ENCODE measurements at places on chromosomes 16 and 17. TPM values are rescaled to one million over a fixed set of nuclear protein-coding genes. Genes with fewer than 3 reads are reported as not detected.
A peak's percentile ranks its signal among the peaks of the same experiment; 100 is the strongest.

Gene ADGRG1
- 17.7 TPM for total RNA-seq

Gene FBXO39
- not detected for total RNA-seq

Gene MYL4
- total RNA-seq = 0.52 TPM

DNA sequence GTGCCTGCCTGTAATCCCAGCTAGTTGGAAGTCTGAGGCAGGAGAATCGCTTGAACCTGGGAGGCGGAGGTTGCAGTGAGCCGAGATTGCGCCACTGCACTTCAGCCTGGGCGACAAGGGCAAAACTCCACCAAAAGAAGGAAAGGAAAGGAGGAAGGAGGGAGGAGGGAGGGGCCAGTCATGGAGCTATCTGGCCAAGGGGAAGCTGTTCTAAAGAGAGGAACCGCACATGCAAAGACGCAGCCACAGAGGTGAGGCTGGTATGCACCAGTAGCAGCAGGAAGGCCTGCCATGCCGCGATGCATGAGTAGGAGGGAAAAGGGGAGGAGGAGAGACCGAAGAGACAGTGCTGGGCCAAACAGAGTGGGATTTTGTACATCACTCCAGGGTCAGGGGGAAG lies 35.9 kb downstream of the HSBP1 start:
- no peaks in the 10 kb centered on the region for H3K27me3 ChIP-seq
- no peak overlapping the region for H3K27ac ChIP-seq
- H3K36me3 ChIP-seq = no peaks in the 10 kb centered on the region
- H3K4me3 ChIP-seq = no peak overlapping the region
- H3K4me1 ChIP-seq = no peaks in the 10 kb centered on the region

GRCh38 chr16:3158026-3158509 lies 23.2 kb downstream of the ZNF213 start:
- H3K27me3 ChIP-seq = no peaks in the 10 kb centered on the region
- H3K27ac ChIP-seq = peak overlapping the region; percentile 87
- DNase-seq = no peak
- peak overlapping the region; percentile 96 for H3K4me3 ChIP-seq
- no peaks in the 10 kb centered on the region for H3K36me3 ChIP-seq

DNA sequence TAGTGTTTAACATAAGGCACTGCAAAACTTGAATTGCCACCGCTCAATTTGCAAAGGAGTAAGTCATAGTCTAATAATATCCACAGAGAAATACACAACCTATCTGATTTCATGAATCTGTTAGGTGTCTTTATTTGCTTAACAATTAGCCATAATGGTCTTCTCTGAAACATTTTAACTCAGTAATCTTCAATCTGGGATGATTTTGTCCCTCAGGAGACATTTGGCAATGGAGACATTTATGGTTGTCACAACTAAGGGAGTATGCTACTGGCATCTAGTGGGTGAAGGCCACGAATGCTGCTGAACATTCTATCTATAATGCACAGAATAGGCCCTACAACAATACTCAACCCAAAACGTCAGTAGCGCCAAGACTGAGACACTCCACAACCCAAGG lies 4.3 kb downstream of the UBE2G1 start:
- H3K27me3 ChIP-seq = no peaks in the 10 kb centered on the region
- H3K4me1 ChIP-seq = peaks cover 38% of the 10 kb centered on the region
- no peak overlapping the region for H3K4me3 ChIP-seq
- peak overlapping the region; percentile 99 for H3K27ac ChIP-seq
- peaks cover 3% of the 10 kb centered on the region for H3K36me3 ChIP-seq

DNA sequence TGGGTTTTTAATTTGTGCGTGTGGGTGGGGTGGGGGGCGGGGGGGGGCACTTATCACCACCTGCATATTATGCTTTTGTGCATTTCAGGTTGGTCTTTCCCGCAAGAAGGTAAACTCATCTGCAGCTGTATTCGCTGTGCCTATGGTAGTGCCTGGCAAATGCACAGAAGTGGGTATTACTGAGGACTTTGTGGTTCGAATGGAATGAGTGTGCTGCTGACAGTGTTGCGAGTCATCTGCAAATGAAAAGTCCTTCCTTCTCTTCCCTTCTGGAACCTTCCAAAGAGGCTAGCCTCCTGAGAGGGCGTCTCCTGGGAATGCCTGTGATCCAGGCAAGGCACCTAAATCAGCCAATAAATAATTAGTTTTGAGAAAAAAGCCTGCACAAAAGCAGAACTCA lies 532.9 kb downstream of the MAF start:
- no peaks in the 10 kb centered on the region for H3K36me3 ChIP-seq
- H3K4me1 ChIP-seq = peaks cover 52% of the 10 kb centered on the region
- no peak overlapping the region for H3K27ac ChIP-seq
- DNase-seq = no peak

DNA sequence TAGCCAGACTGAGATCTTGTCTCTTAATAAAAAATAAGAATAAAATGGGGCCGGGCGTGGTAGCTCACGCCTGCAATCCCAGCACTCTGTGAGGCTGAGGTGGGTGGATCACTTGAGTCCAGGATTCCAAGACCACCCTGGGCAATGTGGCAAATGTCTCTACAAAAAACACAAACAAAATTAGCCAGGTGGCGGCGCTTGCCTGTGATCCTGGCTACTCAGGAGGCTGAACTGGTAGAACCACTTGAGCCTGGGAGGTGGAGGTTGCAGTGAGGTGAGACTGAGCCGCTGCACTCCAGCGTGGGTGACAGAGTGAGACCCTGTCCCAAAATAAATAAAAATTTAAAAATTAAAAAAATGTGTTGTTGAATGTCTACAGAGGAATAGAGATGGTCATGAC lies 2.9 kb upstream of the DEF8 start:
- H3K27me3 ChIP-seq = no peaks in the 10 kb centered on the region
- no peak overlapping the region for H3K4me3 ChIP-seq
- H3K27ac ChIP-seq = no peak overlapping the region
- H3K36me3 ChIP-seq = no peaks in the 10 kb centered on the region
- DNase-seq = no peak

DNA sequence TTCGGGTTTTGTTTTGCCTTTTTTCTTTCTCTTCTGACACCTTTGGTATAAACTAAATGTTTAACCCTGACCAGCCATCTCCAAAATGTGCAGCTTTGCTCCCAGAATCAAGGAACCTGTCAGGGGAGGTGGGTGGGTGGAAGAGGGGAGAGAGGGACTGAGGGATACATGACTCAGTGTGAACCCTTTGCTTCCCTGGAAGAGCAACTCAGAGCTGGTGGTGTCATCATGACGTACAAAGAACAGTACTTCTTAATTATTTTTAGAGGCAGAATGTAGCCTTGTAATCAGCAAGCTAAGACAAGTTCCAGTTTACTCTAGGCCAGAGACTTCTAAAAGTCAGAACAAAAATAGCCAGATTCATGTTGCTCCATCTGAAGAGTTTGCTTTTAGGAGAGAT lies 119.6 kb upstream of the HAS3 start:
- no peaks in the 10 kb centered on the region for H3K36me3 ChIP-seq
- no peaks in the 10 kb centered on the region for H3K4me1 ChIP-seq
- peak; percentile 12 for DNase-seq
- no peak overlapping the region for H3K4me3 ChIP-seq

DNA sequence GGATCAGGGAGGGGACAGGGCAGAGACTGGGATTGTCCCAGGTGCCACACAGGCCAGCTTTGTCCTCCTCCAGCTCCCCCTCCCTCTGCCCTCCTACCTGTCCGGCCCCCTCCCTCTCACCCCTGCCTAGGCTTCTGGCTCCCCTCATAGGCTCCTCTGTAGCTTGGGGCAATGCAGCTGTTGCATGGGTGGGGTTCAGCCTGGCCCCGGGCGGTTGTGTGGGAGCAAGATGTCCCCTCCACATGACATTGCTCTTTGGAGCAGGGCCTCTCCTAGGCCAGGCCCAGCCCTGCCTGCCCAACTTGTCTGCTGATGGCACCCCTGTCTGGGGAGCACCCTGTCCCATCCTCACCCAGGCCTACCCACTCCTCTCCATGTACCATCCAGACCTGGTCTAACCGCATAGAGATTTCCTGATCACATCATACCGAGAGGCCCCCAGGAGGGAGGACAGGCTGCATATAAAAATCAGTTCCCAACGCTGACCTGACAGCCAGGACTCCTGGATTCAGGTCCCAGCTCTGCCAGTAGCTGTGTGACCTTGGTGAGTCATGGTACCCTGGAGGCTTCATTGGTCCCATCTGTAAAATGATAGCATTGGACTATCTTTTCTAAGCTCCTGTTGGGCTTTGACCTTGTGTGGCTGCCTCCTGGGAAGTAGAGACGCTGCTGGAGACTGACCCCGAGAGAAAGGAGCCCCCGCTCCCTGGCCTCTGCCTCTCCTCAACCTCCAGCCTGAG lies 48.8 kb upstream of the DLX4 start:
- H3K4me1 ChIP-seq = no peaks in the 10 kb centered on the region
- DNase-seq = no peak
- no peak overlapping the region for H3K4me3 ChIP-seq
- no peak overlapping the region for H3K27ac ChIP-seq
- peaks cover 39% of the 10 kb centered on the region for H3K27me3 ChIP-seq
- H3K36me3 ChIP-seq = no peaks in the 10 kb centered on the region

DNA sequence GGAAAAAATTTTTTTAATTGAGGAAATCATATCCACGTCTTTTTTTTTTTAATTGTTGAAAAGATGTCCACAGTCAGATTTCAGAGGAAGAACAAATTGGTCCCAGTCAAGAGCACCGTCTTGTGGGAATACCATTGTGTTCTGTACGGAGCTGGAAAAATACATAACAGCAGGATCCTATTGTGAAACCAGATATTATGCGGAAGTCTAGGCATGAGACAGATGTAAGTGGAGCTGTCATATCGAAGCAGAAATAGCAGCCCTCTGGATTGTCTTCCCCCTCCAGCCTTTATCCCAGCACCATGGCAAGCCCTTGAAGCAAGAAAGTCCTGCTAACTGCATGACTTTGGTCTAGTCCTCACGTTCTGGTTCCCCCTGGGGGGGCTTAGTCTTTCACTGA lies 391.6 kb upstream of the ASIC2 start:
- H3K27ac ChIP-seq = no peak overlapping the region
- no peak overlapping the region for H3K4me3 ChIP-seq
- H3K27me3 ChIP-seq = peaks cover 6% of the 10 kb centered on the region

DNA sequence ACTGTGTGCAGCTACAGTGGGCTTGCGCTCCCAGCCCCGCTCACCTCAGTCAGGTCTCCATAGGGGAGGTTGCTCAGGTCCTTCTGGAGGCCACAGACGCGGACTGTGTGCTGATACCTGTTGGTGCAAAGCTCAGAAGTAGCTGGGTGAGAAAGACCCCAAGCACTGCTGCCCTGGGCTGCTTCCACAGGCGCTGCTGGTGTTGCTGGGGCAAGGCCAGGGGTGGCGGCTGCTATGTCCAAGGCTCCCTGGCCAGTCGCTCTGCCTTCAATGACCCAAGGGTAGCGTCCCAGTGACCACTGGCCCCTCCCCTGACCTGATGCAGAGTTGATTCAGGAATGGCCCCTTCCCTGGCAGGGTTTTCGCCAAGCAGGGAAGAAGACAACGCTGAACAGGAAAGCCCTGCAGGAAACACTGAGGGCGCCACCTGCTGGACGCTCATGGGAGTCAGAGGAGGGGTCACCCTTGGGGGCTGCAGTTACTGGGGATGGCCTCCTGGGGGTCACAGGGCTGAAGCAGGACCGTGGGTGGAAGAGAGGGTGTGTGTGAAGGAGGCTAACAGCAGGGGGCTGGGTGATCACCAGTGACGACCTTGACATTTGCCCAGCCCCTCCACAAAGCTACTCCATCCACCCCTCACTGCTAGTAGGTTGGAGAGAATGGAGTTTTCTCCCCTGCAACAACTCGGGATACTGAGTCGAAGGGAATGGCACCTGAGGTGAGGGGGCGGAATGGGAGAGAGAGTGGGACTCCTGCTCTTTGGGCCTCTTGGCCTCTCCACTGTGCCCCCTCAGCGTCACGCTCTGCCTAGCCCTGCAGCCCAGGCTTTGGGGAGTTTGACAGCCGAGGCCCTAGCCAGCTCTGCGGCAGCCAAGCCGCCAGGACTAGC lies 38.3 kb downstream of the ABCC12 start:
- H3K4me3 ChIP-seq = no peak overlapping the region
- no peaks in the 10 kb centered on the region for H3K27me3 ChIP-seq
- DNase-seq = no peak
- no peaks in the 10 kb centered on the region for H3K4me1 ChIP-seq
- no peaks in the 10 kb centered on the region for H3K36me3 ChIP-seq

GRCh38 chr17:69246726-69247375 lies 18.2 kb upstream of the ABCA10 start:
- no peaks in the 10 kb centered on the region for H3K27me3 ChIP-seq
- no peak for DNase-seq
- no peak overlapping the region for H3K27ac ChIP-seq
- H3K36me3 ChIP-seq = no peaks in the 10 kb centered on the region

- DNase-seq = no peak
- H3K4me3 ChIP-seq = no peak overlapping the region
- no peaks in the 10 kb centered on the region for H3K36me3 ChIP-seq
- no peaks in the 10 kb centered on the region for H3K4me1 ChIP-seq
- H3K27me3 ChIP-seq = no peaks in the 10 kb centered on the region
Measured at GRCh38 chr17:6700948-6701307, 12.2 kb downstream of the SLC13A5 start.

DNA sequence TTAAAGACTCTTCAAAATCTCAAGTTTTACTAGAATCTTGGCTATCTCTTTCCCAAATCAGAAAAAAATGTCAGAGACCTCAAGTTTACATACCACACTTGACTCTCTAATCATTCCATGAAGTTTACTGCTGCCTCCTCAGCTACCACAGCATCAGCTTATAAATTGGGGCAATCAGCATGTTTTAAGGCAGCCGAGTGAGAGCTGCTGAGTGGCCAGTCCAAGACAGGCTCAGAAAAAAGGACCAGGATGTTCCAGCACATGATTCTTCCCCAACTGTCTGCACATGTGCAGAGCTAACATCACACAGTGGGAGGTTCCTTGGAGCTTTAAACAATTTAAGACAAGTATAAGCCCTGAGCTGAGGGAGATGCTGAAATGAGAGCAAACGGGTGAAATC lies 140.6 kb upstream of the NUDT7 start:
- DNase-seq = no peak
- no peaks in the 10 kb centered on the region for H3K36me3 ChIP-seq
- no peaks in the 10 kb centered on the region for H3K27me3 ChIP-seq
- H3K27ac ChIP-seq = no peak overlapping the region
- H3K4me1 ChIP-seq = no peaks in the 10 kb centered on the region

DNA sequence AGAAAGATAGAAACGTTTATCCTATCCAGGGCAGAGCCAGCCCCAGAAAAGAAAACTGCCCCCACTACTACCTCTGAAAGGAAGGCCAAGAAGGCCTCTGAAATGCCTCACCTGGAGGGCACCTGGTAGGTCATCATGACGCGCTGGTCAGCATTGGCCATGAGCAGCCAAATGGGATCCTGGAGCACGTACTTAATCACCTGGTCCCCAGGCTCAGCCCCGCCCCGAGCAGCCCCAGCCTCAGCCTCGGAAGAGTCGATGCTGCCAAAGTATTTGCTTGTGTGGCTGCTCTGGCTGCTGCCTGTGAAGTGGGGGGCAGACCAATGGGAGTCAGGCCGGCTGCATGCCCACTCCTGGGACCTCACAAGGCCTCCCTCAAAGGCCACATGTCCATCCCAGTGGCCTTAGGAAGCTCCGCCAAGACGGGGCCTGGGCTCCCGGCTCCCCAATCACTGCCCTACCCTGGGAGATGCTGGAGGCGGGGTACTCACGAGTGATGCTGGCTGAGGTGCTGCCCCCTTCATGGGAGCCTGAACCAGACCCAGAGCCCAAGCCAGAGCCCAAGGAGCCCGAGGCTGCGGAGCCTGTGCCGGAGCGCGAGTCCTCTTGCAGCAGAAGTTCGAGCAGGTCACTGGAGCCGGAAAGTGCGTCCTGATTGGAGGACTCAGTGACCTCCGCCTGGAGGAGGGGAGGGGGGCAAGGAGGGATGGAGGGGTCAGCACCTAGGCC lies 9.9 kb downstream of the PER1 start:
- H3K27me3 ChIP-seq = no peaks in the 10 kb centered on the region
- H3K36me3 ChIP-seq = peaks cover 82% of the 10 kb centered on the region
- no peak for DNase-seq

Measured in esophagus muscularis mucosa (tissue), 4 donors.